ENCODE measurements at places on chromosomes 16 and 17. TPM values are rescaled to one million over a fixed set of nuclear protein-coding genes. Genes with fewer than 3 reads are reported as not detected.

Gene DHX58
- 18.3 TPM for total RNA-seq

Gene OTOA
- not detected for total RNA-seq

Gene MAP1LC3B
- 41.1 TPM for total RNA-seq

Gene FAM83G
- total RNA-seq = 6.3 TPM

Gene NPIPA5
- 3.1 TPM for total RNA-seq

Gene NACA2
- total RNA-seq = not detected

Gene BANP
- total RNA-seq = 28.0 TPM

Gene MYO1C
- 190 TPM for total RNA-seq

Gene CES5A
- not detected for total RNA-seq

Gene PLA2G10
- total RNA-seq = not detected

Gene PRAC1
- total RNA-seq = not detected

Gene SLC12A3
- not detected for total RNA-seq

Gene MMP15
- total RNA-seq = 2.1 TPM

Gene PRKAR1A
- 290 TPM for total RNA-seq

All from fibroblast of lung (primary cell).